Forelimb muscle (tissue), 1 donor: ENCODE measurements at places on chromosomes 5 and 9. TPM values are rescaled to one million over a fixed set of nuclear protein-coding genes. Genes with fewer than 3 reads are reported as not detected.

GRK6 gene
- polyA plus RNA-seq = 16.5 TPM

GRCh38 chr9:88387552-88388202, 567 bp upstream of the SPIN1 start:
- DNase-seq = no peak

DNA sequence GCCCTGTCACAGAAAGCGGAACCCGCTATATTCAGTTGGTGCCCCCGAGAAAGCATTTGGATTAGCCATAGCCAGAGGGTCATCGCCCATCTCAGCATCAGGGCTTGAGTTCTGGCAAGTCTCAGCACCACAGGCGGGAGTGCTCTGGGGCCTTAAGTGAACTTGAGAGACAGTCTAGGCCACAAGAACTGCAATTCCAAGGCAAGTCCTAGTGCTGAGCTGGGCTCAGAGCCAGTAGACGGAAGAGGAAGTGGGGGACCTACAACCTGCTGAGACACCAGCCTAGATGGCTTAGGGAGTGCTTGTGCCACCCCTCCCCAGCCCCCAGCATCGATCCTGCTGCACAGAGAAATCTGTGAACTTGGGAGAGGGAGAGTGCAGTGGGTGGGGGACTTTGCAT, 594.9 kb downstream of the CCDC171 start:
- DNase-seq = no peak

DNA sequence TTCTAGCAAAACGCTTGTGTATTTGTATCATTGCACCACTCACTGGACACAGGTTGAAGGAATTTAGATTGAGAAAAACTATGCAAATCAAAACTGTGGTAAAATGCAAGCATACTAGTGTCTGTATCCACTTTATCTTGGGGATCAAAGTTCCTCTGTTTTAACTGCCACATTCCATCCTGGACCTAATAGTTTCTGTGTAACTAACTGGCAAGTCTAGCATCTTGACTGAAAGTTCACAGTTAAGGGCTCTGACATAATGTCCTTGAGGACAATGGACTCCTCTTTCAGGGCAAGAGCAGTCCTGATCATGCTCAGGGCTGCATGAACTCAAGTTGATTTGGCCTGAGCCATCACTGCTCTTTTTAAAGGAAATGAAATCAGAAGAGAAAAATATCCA, 30.7 kb downstream of the NFIB start:
- DNase-seq = no peak

IQGAP2 gene
- polyA plus RNA-seq = 8.2 TPM

DNA sequence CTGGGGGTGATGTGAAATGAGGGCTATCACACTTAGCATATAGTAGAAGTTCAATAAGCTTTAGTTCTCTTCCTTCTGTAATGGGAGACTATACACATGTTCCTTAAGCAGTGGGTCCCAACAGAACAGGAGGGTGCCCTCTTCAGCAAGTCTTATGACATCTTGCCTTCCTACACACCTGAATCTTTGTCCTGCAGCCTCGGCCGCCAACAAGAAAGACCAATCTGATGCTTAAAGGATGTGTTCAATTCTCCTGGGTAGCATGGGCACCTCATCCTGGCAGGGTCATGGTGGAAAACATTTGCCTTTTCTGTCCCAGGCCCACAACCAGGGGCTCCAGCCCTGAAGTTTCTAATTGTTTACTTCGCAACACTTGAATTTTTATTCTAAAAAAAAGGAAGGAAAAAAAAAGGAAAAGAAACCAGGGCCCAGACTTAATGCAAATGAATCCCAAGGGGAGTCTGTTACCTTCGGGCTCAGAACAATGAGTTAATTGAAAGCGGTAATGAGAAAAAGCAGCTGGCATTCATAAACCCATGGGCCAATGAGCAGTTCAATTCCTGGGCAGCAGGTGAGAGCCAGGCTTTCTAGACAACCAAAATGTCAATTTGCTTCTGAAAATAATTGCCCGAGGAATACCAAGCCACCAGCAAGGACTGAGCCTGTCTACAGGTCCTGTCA, 26.2 kb upstream of the SMAD5 start:
- no peak for DNase-seq

RNF183 gene
- polyA plus RNA-seq = not detected

- DNase-seq = no peak
Observed at GRCh38 chr5:77644371-77645157, 6.1 kb upstream of the OTP start.

LOX gene
- 63.2 TPM for polyA plus RNA-seq

DNA sequence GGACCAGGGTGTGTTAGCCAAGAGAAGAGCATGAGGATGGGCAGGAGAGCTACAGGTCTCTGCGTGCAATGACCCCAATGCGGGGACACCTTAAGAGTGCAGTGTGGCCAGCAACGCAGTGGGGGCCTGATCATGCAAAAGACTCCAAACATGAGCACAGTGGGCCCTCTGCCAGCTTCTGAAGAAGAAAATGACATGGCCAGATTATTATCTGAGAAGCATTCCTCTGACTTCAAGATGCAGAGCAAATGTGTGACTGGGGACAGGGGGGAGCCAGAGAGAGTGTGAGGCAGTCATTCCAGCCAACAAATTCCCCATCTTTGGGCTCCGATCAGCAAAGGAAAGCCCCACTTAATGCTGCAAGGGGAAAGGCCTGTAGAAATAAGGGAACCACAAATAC, 229.4 kb downstream of the CDK5RAP2 start:
- DNase-seq = no peak
